ENCODE measurements at places on chromosomes 4 and X.

- no peak for DNase-seq
Measured at GRCh38 chr4:151905197-151905596, 144.4 kb upstream of the GATB start.

DNA sequence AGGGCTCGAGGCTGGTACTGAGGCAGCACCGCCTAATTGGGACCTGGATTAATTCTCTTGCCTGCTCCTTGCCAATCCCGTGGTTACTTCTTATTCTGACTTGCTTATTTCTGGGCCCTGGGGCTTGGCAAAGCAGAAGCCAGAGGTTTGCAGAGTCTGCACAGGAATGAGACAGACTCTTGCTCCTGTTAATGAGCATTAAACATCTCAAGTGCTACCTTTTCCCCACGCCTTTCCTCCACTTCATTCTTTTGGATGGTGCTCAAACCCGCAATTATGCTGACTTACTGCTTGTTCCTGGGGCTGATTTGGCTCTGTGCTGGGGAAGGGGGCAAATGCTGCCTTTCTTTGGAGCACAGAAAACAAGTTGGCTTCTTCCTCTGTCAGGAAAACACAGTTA is 16.5 kb upstream of the STOX2 start:
- no peak for DNase-seq

DNA sequence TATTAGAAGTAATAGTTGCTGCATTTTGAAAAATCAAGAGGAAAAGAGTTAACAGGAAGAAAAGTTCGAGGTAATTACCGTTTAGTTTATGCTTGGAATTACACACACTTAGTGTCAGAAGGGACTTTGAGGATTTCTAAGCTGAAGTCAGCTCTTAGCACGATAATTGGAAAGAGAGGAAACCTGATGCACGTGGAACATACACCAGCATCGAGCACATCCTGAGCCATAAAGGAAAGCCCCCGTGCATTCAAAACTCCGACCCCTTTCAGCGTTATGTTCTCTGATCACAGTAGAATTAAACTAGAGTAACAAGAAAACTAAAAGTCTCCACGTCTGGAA is 400 bp upstream of the PAQR3 start:
- no peak for DNase-seq

DNA sequence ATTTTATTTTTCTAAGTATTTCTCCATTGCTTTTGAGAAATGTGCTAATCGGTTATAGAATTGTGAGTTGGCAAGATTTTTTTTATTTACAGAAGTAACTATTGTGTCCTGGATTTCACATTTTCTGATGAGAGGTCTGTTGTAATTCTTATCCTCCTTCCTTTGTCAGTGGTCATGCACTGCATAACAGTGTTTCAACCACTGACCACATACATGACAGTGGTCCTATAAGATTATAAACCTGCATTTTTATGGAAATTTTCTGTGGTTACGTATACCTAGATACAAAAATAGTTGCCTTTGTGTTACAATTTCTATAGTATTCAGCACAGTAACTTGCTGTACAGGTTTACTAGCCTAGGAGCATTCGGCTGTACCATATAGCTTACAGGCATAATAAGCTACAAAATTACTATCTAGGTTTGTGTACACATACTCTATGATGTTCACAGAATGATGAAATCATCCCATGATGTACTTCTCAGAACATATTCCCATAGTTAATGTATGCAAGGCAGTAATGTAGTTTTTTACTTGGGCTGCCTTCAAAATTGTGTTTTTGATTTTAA is 47.8 kb downstream of the APELA start:
- DNase-seq = no peak

DNA sequence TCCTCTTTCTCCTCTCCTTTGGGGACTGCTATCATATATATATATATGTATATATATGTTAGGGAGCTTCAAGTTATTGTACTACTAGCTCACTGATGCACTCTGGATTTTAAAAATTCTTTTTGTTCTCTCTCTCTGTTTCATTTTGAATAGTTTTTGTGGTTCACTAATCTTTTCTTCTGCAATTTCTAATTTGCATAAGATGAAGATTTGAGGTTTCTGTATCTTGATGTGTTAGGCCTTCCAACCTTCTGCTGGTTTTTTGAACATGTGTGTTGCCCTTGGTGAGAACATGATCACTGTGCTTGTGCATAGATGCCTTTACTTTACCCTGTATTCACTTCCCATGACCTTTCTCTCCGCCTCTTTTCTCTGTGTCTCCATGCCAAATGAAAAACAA is 7.8 kb upstream of the ZNF718 start:
- DNase-seq = no peak

DNA sequence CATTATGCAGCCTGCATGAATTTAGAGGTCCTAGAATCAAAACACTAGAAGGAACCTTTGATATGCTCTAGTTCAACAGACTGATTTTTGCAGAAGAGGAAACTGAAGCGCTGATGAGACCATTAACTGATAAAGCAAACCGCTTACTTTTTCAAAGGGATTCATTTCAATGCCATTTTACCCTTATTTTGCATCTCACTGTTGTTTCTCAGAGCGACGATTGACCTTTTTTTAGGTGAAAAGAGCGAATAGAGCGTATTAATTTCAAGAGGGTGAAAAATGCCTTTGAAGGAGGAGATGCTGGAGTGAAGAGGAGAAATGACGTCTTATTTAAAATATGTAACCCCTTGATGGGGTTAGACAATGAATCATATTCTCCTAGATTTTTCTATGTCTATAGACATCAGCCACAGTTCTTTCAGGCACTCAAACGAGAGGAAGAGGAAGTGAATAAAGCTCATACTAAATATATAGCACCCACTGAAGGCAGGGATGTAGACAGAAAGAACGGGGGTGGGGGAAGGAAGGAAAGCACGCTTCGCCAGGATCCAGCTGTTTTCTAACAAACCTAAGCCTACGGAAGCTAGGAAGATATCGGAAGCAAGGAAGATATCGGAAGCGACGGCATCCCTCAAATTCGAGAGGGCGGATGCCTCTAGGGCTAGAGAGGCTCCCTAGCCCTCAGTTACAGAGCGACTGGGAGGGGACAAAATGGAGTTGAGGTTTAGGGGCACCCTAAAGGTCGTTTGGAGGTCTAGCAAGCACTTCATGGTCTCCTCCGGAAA is 848 bp downstream of the ACSL4 start:
- DNase-seq = no peak

DNA sequence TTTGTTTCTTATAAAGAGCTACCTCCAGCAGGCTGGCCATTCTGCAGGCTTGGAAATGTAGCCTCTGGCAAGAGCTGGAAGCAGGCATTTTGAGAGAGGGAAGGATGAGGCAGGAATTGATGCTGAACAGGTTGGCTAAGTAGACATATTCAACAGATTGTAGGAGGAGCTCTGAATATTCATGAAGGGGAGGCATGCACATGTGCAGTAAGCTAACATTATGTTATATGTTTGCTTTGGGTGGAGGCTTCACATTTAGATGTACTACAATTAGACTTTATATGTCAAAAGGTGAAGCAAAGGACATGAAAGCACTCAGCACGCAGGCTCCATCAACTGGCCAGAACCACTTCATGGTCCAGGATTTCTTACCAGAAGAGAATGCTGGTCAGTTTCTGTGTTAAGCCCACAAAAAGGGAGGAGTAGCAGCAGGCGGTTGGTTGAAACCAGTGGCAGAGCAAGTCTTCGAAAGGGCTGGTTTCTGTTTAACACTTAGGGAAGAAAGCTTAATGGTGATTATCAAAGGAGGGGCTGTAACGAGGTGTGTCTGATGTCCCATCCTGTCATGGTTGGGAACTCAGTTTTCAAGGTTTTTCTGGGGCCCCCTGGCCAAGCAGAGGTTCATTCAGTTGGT is 54.8 kb downstream of the FGFBP1 start:
- DNase-seq = no peak

GRCh38 chrX:356385-357034 is 30.2 kb downstream of the PPP2R3B start:
- no peak for DNase-seq

- DNase-seq = no peak
Measured at GRCh38 chrX:133229361-133229760, 11.2 kb upstream of the TFDP3 start.

DNA sequence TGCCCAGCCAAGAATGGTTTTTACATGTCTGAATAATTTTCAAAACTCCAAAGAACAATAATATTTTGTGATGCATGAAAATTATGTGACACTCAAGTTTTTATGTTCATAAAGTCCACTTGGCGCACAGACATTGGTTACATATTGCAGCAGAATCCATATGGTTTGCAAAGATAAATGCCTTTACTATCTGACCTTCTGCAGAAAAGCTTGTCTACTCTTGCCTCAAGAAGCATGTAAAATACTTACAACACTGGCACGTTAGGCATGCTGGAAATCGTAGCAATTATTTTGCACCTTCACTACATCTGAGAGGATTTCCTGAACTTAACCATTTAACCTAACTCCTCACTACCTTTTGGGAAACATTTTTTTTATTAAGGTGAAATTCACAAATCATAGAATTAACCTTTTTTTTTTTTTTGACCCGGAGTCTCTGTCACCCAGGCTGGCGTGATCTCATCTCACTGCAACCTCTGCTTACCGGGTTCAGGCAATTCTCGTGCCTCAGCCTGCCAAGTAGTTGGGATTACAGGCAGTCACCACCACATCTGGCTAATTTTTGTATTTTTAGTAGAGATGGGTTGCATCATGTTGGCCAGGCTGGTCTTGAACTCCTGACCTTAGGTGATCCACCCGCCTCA is 3.5 kb upstream of the XG start:
- no peak for DNase-seq
